ENCODE measurements at places on chromosomes 3 and 15.

GRCh38 chr15:47778263-47778770 lies 61.0 kb downstream of the SEMA6D start:
- no peak for DNase-seq

DNA sequence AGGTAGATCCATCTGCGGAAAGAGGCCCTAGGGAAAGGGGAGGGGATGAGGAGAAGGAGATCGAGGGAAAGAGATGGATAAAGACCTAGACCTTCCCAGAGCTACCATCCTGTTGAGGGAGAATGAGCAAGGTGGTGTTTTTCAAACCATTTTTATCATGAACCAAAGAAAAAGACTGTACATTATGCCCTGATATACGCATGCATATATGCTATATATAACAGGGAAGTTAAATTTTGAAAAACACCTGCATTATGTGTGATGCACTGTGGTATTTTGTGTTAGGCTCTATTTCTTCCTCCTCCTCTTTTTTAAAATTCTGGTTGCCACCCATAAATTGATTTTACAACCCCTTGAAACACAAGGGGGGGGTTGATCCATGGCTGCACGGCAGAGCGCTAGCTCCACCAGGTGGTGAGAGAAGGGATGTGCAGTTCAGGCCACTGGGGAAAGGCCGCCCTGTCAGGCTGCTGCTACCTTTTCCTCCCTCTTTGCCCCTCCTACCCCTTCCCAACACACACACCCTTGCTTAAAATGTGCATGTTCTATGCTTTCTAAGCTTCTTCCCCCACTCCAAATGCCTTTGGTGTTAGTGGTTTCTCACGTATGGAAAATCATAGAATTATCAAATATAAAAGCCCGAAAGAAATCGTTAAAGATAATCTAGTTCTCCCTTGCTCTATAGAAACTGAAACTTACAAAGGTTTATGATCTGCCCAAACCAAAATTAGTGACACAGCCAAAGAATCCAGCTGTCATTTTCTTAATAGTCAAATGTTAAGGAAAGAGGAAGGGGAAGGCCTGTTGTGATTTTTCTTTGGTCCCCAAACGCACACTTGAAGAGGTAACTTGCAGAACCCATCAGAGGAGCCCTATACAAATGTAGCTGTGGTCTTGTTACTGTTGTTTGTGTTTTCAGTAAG lies 262.0 kb upstream of the UMPS start:
- DNase-seq: no peak

GRCh38 chr15:23839893-23840474 lies 152.9 kb upstream of the NDN start:
- DNase-seq: no peak

- DNase-seq: no peak
These were observed 77.0 kb downstream of the PLCL2 start for GRCh38 chr3:16961621-16962205.

DNA sequence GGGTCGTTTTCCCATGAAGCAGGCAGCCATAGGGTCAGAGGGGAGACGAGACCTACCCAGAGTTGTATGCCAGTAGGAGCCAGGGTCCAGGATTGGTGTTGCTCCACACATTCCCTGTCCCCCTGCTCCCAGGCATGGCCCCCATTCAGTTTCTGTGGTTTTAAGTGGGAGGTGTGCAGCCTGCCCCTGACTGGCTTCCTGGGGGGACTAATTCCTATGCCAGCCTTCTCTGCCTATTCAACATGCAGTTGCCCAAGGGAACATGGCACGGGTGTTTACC lies 126.3 kb downstream of the EEFSEC start:
- DNase-seq: no peak

Measured in stimulated activated CD8-positive, alpha-beta memory T cell treated with anti-CD3 and anti-CD28 coated beads, Interleukin-15, amount 100 ng/mL, for 4 hours (primary cell).